ENCODE measurements at places on chromosomes 1 and 21. TPM values are rescaled to one million over a fixed set of nuclear protein-coding genes. Genes with fewer than 3 reads are reported as not detected.

The OPTC gene
- not detected for total RNA-seq

The S100A7A gene
- total RNA-seq = not detected

The CCDC185 gene
- not detected for total RNA-seq

The PRKAA2 gene
- 2.1 TPM for total RNA-seq

The CD247 gene
- 2.4 TPM for total RNA-seq
